ENCODE measurements at places on chromosomes 3 and 15. TPM values are rescaled to one million over a fixed set of nuclear protein-coding genes. Genes with fewer than 3 reads are reported as not detected.

- DNase-seq = no peak
Measured at GRCh38 chr3:138846262-138846791, 11.6 kb upstream of the PIK3CB start.

DNA sequence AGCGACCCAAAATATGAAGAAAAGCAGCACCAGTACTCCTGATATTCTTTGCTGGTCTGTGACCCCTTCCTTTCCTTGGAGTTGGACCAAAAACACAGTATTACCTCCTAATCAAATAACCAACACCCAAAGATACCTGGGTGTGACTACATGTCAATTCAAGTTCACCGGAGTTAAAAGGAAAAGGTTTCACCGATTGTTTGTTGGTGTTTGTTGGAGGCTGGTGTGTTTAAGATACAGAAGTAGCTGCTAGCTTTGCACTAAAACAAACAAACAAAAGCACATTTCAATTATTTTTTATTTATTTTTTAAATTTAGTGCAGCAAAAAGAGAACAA is 81.5 kb downstream of the MYO1E start:
- DNase-seq = no peak

PLSCR4 gene
- 13.1 TPM for polyA plus RNA-seq

ATP8B4 gene
- 1.9 TPM for polyA plus RNA-seq

GRCh38 chr3:64028754-64029153 is 5.5 kb upstream of the PSMD6 start:
- no peak for DNase-seq

CTSH gene
- 18.0 TPM for polyA plus RNA-seq

COL6A5 gene
- 0.13 TPM for polyA plus RNA-seq

AMIGO3 gene
- 2.7 TPM for polyA plus RNA-seq

CCDC39 gene
- polyA plus RNA-seq = 2.7 TPM

A4GNT gene
- polyA plus RNA-seq = not detected

DNA sequence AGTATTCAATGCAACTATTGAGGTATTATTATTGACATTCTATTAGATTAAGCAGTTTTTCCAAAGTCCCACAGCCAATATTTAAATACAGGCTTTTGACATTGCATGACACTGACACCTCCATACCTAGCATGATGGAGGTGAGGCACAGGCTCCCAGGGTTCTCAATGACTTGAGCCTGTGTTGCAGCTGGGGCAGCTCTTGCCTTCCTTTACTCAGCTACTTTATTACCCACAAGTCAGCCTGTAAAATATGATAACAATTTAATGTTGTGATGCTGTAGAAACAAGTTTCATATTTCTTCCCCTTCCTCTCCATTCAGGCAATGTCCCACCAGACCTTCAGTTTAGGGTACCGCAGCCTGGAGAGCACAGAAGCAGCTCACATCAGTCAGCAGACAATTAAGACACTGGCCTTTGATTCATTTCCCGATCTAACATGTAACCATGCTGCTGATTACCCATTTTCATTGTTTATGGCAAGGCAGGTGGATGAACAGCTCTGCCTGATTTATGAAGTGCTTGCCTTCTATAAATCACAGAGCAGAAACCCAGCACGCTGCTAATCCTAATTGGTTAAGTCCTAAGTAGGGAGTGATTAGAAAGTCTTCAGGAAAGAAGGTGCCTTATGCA is 826.1 kb downstream of the AGBL1 start:
- DNase-seq = no peak

- DNase-seq = no peak
Measured at GRCh38 chr3:56664823-56665222, 18.2 kb downstream of the TASOR start.

GRCh38 chr15:22735781-22736180 is 50.7 kb upstream of the NIPA1 start:
- no peak for DNase-seq

AHSG gene
- polyA plus RNA-seq = not detected

- no peak for DNase-seq
Measured at GRCh38 chr15:39706206-39706605, 76.4 kb downstream of the FSIP1 start.

GRCh38 chr3:120163816-120164215 is 69.6 kb upstream of the GSK3B start:
- no peak for DNase-seq

- no peak for DNase-seq
Measured at GRCh38 chr15:31268911-31269784, 57.5 kb upstream of the KLF13 start.

KNL1 gene
- polyA plus RNA-seq = 7.5 TPM

- DNase-seq = no peak
Measured at GRCh38 chr15:76114561-76114960, 54.8 kb downstream of the TMEM266 start.

CYP8B1 gene
- 0.09 TPM for polyA plus RNA-seq

GOLGA6L10 gene
- 2.8 TPM for polyA plus RNA-seq

- no peak for DNase-seq
Measured at GRCh38 chr3:109137761-109138160, 1.2 kb downstream of the C3orf85 start.

DNA sequence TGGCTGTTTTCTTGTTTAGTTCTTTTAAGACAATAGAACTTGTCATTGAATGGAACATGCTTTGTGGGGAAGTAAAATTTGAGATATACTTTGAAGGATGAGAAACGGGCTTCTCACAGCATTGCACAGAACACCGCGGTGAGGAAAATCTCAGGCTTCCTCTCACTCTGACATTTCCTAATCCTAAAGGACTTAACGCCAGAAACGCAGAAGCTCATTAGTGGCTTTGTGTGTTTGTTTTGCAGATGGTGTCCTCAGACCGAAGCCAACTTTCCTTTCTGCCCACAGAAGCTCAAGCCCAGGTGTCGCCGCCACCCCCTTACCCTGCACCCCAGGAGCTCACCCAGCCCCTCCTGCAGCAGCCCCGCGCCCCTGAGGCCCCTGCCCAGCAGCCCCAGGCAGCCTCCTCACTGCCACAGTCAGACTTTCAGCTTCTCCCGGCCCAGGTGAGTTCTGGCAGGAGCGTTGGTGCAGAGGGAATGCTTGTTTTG is 78.9 kb upstream of the BLM start:
- no peak for DNase-seq

DNA sequence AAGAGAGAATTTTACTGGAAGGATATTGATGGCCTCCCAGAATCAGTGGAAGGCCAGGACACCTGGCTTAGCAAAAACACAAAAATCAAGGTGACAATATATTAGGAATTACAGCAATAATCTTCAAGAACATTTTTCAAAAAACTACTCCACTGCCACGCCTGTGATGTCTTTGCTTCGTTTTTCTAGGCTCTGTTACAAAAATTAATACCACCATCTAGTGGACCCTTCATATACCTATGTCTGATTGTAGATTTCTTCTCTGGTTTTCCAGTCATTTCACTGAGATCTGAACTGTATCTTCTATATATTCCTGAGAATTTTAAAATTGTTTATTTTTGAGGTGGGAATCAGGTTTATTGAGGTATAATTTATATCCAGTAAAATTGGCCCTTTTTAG is 5.6 kb upstream of the SLC33A1 start:
- DNase-seq = no peak

DNA sequence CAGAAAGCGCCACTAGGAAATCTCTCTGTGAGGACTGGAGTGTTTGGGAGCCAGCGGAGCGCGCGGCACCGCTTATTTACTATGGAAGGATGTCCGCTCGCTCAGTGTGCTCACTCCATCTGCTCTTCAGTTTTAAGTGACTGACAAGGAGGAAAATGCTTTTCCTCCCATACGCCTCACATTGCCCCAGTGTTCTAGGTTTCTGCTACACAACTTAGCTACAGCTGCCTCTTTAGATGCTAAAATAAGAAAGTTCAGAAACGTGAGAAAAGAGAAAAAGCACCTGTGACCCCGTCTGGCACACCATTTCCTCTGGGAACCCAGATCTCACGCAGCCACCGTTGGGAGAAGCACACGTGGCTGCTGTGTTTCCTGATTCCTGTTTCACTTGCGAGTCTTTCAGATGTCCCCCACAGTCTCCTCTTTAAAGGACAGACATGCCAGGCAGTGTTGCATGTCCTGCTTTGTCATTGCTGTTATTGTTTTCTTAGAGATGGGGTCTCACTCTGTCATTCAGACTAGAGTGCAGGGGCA is 11.7 kb upstream of the MUSTN1 start:
- DNase-seq = no peak

GOLGA8G gene
- polyA plus RNA-seq = 0.13 TPM

CMSS1 gene
- 25.0 TPM for polyA plus RNA-seq

GRCh38 chr15:99536422-99537040 is 29.3 kb upstream of the MEF2A start:
- no peak for DNase-seq

TTLL13 gene
- 0.20 TPM for polyA plus RNA-seq

DNA sequence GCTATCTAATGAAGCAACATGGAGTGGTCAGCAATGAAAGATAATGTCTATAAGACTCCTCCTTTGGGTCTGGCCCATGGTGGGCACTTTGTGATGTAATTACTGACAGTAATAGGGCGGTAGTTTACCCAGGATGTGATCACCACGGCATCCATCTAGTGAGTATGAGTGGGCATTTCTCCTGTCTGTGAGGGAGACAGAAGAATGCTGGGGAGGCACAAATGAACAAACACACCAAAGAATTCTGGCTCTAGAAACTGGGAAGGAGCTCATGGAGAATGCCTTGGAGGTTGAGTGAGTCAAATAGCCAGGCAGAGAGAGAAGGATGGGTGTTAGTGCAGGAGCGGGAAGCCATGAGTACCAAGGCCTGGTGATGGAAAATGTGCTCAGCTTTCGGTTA is 217.5 kb downstream of the WNT5A start:
- no peak for DNase-seq

- DNase-seq = no peak
Measured at GRCh38 chr15:29470311-29470710, 200.7 kb upstream of the NSMCE3 start.

KBTBD13 gene
- 2.0 TPM for polyA plus RNA-seq

DNA sequence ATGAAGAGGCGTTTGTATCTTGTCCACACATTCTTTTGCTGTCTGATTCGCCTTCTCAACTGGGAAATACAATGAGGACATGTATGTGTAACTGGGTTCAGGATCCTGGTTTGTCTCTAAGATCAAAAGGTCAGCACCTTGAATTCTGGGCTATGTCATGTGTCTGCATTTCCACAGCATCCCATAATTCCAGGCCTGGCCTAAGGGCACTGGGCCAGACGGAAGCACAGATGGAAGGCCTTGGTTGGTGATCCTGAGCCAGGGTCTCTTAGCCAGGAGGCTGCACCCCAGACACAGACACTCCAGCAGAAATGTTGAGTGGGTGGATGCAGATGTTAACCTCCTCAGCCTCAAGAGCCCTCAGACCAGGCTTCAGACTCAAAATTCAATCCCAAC is 23.7 kb upstream of the HERC1 start:
- DNase-seq = no peak

DNA sequence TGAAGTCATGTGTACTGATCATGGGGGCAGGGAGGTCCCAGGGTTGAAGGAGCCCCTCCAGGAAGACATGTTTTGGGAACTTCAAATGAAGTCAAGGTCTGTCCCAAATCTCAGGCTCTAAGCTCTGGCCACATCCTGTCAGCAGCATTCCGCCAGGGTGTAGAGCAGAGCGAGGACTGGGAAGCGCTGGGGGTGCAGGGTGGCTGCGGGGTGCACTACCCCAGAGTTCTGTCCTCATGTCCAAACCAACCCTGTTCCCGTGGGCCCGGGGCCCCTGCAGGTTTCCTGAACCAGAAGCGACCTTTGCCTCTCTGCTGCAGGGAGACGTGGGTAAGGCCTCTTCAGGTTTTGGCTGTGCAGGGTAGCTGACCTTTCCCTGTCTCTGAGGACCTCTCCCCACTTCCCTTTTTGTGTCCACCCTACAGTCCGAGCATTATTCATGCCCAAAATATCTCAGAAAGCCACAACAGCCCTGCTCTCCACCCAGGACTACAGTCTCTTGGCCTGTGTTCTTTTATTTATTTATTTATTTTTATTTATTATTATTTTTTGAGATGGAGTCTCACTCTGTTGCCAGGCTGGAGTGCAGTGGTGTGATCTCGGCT is 26.6 kb upstream of the FLNB start:
- no peak for DNase-seq

DNA sequence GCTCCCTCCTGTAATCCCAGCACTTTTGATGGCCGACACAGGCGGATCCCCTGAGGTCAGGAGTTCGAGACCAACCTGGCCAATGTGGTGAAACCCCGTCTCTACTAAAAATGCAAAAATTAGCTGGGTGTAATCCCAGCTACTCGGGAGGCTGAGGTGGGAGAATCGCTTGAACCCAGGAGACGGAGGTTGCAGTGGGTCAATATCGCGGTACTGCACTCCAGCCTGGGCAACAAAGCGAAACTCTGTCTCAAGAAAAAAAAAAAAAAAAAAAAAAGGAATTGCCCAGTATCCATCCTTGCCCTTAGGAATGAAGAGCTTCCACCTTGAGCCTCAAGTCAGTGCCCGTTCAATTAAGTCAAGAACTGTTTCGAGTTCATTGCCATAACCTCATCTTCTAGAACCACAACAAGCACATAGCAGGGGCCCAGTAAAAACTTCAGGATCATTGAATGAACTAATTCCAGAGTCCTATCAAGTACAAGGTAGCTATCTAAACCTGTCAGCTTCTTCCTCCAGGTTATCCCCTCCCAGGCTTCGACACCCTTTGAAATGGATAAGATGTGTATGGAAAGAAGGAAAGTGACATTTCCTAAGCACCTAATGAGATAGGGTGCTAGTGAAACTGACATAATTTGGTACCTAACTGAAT is 826 bp downstream of the DBR1 start:
- no peak for DNase-seq

DNA sequence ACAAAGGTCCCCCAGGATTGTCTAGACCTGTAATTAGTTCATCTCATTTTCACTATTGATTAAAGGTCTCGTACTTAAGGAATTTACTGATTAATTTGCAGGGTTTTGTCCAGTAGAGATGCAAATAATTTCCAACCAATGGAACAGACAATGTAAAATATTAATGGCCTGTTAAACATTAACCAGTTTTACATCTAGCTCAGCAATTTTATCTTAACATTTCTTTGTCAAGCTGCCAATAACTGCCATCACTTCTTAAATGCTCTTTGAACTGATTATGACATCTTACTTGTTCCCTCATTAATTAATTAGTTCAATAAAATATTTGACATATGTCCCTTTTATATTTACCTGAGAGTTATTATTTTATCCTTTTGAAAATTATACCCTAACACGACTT is 9.4 kb upstream of the STRIT1 start:
- no peak for DNase-seq

NR1I2 gene
- polyA plus RNA-seq = 0.33 TPM

- DNase-seq = no peak
Measured at GRCh38 chr3:34140616-34141015, 342.2 kb downstream of the PDCD6IP start.

GRCh38 chr3:129663045-129663446 is 56.6 kb upstream of the PLXND1 start:
- DNase-seq = no peak

SETMAR gene
- polyA plus RNA-seq = 15.4 TPM

GRCh38 chr3:127750226-127751031 is 71.9 kb downstream of the MGLL start:
- no peak for DNase-seq

PPARG gene
- 2.8 TPM for polyA plus RNA-seq

DNA sequence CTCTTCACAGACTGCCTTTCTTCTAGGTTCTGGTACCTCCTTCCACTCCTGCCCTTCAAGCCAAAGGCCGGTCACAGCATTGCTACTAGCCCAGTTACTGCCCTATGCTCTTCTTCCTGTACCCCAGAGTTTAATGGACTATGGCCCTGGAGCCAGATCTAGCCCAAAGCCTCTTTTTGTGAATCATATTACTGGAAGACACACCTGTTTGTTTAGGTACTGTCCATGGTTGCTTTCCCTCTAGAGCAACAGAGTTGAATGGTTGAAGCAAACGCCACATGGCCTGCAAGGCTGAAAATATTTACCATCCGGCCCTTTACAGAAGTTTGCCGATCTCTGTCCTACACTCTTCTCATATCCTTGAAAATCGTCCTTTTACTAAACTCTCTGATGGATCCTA is 47.0 kb downstream of the PDZRN3 start:
- DNase-seq = no peak

PRSS50 gene
- 0.19 TPM for polyA plus RNA-seq

Data from forelimb muscle (tissue), 1 donor.